Epithelial cell of proximal tubule (primary cell): ENCODE measurements at places on chromosomes 5 and 9.

GRCh38 chr5:67815455-67816391 lies 399.8 kb upstream of the PIK3R1 start:
- DNase-seq: no peak

- DNase-seq: no peak
Observed at GRCh38 chr5:14594378-14595074, 12.9 kb downstream of the OTULINL start.

GRCh38 chr5:115179394-115180164 lies 9.9 kb upstream of the TRIM36 start:
- DNase-seq: no peak

DNA sequence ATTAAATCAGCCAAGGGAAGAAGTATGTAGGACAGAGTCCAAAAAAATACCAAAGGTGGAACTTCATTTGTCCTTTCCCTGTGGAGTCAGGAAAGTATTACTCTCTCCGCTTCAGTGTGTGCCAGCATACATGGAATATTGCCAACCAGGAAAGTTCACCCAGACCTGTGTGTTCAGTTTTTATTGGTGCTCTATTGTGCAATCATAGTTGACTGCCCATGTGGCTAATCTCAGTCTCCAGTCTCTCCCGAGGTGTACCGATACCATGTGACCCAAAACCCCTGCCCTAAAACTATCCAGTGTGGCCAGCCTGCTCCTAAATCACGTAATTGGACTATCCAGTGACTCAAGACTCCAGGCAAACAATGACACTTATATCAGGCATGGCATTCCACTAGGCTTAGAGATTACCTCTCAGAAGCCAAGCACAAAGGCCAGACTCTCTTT lies 38.8 kb downstream of the NFX1 start:
- peak; percentile 100 for DNase-seq

GRCh38 chr5:65061250-65061973 lies 292.7 kb downstream of the CWC27 start:
- DNase-seq: no peak
